ENCODE measurements at places on chromosomes 2 and 18.

- DNase-seq: no peak
Observed at GRCh38 chr2:44638649-44639048, 276.9 kb downstream of the CAMKMT start.

DNA sequence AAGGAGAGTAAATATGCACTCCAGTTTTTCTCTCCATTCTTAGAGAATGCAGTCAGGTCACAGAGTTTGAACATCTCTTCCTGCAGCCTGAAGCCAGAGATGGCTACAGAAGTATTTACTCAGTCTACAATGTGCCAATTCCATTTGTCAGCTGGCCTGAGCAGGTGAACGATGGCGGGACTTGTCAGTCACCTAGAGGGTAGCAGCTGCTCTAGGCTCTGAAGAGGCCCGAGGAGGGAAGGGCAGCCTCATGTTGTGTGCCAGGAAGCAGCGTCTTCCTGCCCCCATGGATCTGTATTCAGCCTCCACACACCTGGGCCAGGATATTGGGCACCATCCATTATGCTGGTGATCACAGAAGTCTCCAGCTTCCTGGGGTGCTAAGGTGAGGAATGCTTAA is 316.7 kb upstream of the CHAC2 start:
- DNase-seq: no peak

GRCh38 chr2:24024018-24024417 is 14.1 kb downstream of the MFSD2B start:
- peak; percentile 29 for DNase-seq

GRCh38 chr18:74635224-74635975 is 37.7 kb downstream of the ZNF407 start:
- DNase-seq: no peak

- DNase-seq: no peak
Observed at GRCh38 chr2:71697106-71698004, 244.0 kb downstream of the DYSF start.

DNA sequence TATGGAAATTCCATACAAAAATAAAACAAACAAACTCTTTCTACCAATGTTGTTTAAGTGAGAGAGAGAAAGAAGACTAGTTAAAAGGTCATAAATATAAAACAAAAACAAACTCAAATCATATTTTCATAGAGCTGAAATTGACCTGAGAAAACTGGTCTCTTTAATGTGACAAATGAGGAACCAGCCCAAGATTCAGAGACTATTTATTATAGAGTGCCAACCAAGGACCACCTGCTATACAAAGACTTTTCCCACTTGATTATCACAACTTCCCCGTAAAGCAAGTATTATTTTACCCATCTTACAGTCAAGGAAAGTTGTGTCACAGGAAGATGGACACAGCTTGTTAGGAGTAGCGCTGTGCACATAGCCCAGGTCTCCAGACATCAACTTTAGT is 13.3 kb downstream of the ANKRD44 start:
- no peak for DNase-seq

DNA sequence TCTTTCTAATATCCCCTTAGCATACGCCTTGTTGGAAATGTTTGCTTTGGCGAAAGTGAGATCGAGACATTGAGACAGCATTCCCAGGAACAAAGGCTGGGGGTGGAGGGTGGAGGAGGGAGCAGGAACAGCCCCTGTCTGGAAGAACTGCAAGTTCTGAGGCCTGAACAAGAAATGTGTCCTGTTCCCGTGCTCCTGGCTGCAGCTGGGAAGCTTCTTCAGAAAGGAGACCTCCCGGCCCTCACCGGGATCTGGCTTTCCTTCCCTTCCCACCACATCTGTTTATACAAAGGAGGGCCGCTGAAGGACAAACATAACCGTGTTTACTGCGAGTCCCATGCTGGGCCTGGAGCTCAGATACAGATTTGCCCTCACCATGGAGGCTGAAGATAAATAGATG is 35.9 kb downstream of the AFF3 start:
- DNase-seq: peak; percentile 32

DNA sequence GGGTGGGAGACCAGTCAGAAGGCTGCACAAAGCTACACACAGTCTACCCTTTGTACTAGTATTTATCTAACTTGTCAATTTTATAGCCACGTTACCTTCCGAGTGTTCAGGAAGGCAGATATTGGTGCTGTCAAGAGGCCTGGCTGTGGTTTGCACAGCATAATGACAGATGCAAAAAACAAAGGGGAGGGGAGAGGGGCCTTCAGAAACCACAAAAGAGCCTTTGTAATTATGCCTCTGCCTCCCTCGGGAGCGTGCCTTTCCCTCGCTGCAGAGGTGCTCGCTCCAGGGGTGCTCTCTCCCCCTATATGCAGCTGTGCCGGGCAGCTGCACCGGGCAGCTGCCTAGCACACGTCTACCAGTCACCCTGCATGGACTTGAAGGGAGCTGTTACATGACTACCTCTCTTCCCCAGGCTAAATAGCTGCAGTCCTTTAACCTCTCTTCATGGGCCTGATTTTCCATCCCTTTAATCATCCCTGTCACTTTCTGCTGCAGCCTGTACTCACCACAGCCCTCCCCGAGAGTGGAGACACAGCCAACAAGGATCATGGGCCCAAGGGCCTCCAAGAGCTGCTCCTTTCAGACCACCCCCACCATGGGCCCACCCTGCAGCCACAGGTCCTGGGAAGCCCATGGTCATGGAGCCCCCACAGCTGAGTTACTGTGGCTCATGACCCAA is 168.4 kb upstream of the PKDCC start:
- no peak for DNase-seq

DNA sequence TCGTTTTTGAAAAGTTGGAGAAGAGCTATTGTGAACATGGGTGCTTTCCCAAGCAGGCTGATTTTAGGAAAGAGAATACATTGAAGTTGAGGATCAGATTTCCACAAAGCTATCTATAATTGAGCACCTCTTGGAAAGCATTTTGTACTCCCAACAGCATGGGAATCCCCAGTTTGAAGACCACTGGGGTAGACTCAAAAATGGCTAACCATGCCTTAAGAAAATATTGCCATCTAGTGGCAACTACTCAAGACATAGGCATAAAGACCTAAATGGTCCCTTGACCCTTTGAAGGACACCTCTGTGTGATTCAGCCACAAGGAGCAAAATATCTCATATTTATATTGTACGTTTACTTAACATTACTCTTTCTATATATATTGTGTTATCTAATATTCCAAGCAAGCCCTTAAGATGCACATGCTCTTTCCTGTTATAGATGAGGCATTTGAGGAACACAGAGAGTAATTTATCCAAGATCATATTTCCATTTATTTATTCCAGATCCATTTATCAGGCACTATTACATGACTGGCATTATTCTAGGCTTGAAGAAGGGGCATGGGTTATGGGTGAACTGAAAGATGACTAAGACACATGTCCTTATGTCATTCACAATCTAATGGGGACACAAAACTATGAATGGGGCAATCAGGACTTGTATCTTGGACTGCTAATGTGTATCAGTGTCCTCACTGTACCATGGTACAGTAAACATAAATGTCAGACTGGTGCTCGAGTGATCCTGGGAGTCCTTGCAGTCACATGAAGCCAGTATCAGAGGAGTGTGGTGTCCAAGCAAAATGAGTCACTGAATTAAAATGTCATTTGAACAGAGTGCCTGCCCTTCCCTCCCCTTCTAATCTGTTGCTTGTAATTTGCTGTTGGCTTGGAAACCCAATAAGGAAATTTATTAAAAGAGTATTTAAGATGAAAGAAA is 121.0 kb upstream of the XPO1 start:
- DNase-seq: peak; percentile 47

GRCh38 chr2:222604749-222605515 is 51.0 kb downstream of the FARSB start:
- no peak for DNase-seq

DNA sequence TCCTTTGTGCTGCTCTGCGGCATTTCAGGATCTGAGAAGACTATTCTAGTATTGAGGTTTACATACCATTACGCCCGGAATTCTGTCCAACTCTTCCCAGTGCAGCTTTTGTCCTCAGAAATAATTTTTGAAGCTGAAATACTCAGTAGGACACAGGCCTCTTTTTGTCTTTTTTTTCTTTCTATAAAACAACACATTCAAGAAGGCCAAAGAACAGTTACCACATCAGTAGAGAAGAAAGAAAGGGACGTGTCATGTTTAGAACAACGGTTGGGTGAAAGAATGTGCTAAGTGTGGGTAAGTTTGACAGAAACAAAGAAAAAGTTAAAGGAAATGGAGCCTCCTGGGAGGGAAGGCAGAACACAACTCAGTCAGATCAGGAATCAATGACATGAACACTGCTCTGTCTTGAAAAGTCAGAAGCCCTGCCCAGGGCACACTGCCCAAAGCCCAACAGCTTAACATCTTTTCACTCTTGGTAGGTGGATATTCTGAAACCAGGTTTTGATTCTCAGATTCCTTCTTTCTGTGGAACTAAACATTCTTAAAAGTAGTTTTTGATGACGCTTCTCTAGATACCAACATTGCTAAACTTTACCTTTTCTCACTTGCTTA is 198.6 kb upstream of the CWC22 start:
- DNase-seq: peak; percentile 16

- no peak for DNase-seq
Observed at GRCh38 chr2:172617115-172617514, 61.2 kb downstream of the PDK1 start.

DNA sequence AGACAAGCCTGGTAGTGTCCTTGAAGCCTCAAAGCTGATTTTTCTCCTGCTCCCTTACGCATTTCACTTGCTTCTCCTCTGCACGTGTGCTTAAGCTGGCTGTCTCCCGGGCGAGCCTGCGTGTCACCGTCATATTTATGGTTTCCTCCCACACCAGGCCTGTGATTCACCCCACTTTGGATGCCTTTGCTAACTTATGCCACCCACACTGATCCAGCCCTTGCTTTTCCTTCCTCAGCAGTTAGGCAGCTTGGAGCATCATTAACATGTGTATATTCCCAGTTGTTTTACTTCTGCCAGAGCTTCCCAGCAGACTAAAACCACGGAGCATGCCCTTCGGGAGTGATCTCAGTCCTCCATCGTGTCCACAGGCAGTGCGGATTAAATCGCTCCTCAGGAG is 2.2 kb downstream of the ST3GAL5 start:
- peak; percentile 87 for DNase-seq

DNA sequence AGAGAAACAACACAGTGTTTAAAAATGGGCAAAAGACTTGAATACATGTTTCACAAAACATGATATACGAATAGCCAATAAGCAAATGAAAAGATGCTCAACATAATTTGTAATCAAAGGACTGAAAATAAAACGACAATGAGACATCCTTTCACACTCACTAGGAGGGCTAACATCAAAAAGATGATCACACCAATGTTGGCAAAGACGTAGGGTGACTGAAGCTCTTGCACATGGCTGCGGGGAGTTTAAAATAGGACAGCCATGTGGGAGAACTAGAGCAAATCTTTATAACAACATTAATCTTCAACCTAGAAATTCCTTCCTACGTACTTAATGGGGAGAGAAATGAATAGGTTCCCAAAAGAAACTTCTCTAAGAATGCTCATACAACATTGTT is 19.2 kb upstream of the SEH1L start:
- no peak for DNase-seq

- no peak for DNase-seq
Observed at GRCh38 chr18:76453932-76454331, 41.1 kb downstream of the ZNF516 start.

- DNase-seq: peak; percentile 62
Observed at GRCh38 chr2:70124983-70125480, 37.8 kb downstream of the PCBP1 start.

- DNase-seq: peak; percentile 59
Observed at GRCh38 chr2:96538487-96539214, 2.1 kb downstream of the ARID5A start.
